Tibial nerve (tissue), 4 donors: ENCODE measurements at places on chromosomes 5 and 9. TPM values are rescaled to one million over a fixed set of nuclear protein-coding genes. Genes with fewer than 3 reads are reported as not detected.
A peak's percentile ranks its signal among the peaks of the same experiment; 100 is the strongest.

The C7 gene
- 239 TPM for total RNA-seq

The KIF24 gene
- total RNA-seq, result 1.9 TPM

The IL4 gene
- not detected for total RNA-seq

The CCNJL gene
- not detected for total RNA-seq

The UBE2QL1 gene
- total RNA-seq, result 0.22 TPM

The BASP1 gene
- total RNA-seq, result 49.8 TPM

- H3K27ac ChIP-seq, result peak overlapping the region; percentile 26
- no peaks in the 10 kb centered on the region for H3K27me3 ChIP-seq
- no peak for DNase-seq
- H3K4me3 ChIP-seq, result no peak overlapping the region
Observed at GRCh38 chr5:54601411-54602230, 84.1 kb downstream of the SNX18 start.

DNA sequence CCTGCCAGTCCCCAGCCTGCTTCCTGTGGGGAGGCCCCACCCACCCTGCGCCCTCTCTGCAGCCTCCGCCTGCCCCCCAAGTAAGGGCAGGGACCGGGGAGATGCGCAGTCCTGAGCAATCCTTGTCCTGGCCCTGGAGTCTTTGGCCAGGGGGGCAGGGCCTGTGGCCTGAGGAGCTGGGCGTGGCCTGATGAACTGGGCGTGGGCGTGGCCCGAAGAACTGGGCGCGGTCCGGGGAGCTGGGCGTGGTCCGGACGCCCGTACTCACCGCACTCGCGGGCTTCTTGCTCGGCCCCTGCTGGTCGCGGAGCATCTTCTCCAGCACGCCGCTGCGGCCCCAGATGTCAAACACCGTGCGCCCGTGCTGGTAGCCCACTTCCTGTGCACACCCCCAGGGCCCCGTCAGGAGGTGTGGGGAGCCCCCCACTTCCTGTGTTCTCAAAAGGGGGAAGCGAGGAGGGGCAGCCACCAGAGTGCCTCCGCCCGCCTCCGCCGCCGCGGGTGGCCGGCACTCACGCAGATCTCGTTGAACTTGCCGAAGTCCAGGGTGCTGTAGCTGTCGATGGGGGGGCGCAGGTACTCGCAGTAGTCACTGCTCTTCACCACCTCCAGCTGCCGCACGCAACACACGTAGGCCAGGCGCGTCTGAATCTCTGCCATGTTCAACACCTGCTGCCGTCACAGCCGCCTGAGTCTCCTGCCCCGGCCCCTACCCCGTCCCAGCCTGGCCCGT, 2.7 kb upstream of the NSMF start:
- no peak for DNase-seq
- H3K27me3 ChIP-seq, result no peaks in the 10 kb centered on the region
- peaks cover 3% of the 10 kb centered on the region for H3K36me3 ChIP-seq

DNA sequence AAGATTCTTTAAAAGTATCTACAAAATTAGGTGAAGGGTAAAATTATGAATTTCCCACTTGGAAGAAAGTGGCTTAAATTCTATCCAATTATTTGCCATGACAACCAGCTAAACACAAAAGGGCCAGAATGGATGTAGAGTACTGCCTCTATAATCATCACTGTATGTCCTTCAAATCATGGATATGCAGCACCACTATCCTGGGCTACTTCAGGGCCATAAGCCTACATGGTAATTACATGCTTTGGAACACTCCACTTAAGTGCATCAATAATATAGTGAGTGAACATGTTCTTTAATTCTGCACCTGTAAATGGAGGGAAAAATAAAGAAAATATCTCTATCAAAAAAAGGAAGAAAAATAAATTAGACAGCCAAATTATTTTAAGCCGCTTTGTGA, 575.2 kb downstream of the ISL1 start:
- no peaks in the 10 kb centered on the region for H3K27me3 ChIP-seq
- no peaks in the 10 kb centered on the region for H3K4me1 ChIP-seq
- no peak for DNase-seq
- no peak overlapping the region for H3K27ac ChIP-seq
- no peaks in the 10 kb centered on the region for H3K36me3 ChIP-seq

DNA sequence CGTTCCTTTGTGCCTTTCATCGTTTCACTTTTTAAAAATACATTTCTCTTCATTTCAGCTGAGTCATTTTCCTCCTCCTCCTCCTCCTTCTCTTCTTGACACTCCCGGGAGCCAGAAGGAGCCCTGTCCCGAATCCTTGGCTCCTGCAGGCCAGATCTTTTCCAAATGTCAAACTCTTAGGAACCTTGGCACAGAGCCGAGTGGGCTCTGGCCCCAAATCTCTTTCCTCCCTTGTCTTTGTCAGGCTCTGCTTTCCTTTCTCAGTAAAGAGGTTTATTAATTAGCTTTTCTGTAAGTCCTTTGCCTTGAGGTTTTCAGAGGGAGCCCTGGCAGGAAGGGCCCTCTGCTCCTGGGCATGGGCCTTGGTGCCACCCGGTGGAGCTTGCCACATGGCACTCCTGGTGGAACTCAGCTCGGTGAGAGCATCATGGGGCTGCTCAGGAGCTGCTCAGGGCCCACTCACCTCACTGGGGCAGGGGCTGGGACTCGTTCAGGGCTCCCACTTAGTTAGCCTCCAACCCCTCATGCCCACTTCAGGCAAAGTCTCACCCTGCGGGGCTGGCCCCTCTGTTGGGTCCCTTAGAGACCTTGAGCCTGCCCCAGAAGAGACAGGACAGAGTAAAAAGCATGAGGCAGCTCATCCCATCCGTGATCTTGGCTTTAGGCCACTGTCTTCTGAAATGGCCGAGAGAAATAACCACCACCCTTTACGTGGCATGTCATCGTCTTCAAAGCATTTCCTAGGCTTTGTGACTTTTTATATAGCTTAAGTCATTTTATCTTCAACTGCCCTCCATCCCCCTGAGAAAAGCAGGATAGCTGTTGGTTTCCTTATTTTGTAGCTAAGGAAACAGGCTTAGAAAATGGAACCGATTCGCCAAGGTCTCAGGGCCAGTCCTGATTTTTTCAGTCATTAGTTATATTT, 17.1 kb downstream of the STC2 start:
- H3K36me3 ChIP-seq, result no peaks in the 10 kb centered on the region
- H3K27me3 ChIP-seq, result no peaks in the 10 kb centered on the region
- H3K27ac ChIP-seq, result peak overlapping the region; percentile 57
- DNase-seq, result no peak
- no peak overlapping the region for H3K4me3 ChIP-seq

DNA sequence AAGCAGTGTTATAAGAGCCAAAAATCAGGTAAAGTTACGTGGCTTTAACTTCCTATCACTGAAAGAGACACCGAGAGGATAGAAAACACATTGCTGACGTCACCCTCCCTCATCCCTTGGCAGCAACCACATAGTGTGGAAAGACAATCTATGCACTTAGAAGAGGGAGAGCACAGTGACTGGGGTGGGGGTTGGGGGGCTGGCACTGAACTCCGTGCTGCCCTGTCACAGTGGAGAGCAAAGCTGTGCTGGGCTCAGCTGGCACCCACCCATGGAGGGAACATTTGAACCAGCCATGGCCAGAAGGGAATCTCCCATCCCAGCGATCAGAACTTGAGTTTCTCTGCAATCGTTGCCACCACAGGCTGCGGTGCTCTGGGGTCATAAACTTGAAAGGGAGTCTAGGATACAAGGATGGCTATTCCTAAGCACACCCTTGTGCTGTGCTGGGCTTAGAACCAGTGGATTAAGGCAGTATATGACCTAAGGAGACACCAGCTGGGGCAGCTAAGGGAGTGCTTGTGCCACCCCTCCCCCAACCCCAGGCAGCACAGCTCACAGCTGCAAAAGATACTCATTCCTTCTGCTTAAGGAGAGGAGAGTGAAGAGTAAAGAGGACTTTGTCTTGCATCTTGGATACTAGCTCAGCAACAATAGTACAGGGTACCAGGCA, 73.4 kb downstream of the KIAA0825 start:
- no peak for DNase-seq
- H3K27me3 ChIP-seq, result no peaks in the 10 kb centered on the region
- no peaks in the 10 kb centered on the region for H3K36me3 ChIP-seq
- H3K4me1 ChIP-seq, result no peaks in the 10 kb centered on the region

DNA sequence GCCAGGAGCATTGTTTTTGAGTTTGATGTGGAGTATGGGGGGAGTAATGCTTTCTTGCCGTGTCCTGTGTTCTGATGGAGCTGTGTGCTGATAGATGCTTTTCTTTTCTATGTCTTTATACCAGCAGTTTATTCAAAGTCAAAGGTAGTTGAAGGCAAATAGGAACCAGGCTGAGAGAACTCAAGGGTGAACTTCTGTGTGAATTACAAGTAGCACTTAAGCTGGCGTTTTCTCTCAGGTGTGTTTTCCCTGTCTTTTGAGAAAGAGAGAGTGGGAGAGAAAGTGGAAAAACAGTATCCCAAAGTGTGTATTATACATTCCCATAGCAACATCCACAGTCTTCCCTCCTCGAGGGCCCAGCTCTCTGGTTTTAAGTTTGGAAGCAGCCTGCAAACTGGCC, 1.5 kb downstream of the TNFAIP8 start:
- no peaks in the 10 kb centered on the region for H3K36me3 ChIP-seq
- peak overlapping the region; percentile 66 for H3K4me3 ChIP-seq
- H3K4me1 ChIP-seq, result peaks cover 33% of the 10 kb centered on the region
- H3K27me3 ChIP-seq, result no peaks in the 10 kb centered on the region
- DNase-seq, result no peak

DNA sequence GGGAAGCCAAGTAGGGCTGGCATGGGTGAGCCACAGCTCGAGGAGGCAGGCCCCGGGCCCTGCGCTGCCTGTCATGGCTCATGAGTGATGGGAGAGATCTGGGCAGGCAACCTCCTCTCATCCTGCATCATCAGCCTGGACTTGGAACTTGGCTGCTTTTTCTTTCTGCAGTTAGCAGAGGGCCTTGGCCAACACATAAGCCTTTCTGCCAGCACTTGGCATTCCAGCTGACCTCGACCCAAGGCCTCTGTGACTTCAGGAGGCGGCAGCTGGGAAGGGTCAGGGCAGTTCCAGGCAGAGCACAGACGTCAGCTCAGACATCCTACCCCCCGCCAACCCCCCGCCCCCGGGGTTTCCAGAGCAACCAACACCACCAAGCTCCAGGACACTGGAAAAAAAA, 7.6 kb downstream of the S1PR3 start:
- H3K36me3 ChIP-seq, result no peaks in the 10 kb centered on the region
- H3K27ac ChIP-seq, result peak overlapping the region; percentile 39
- no peaks in the 10 kb centered on the region for H3K27me3 ChIP-seq
- H3K4me1 ChIP-seq, result peaks cover 49% of the 10 kb centered on the region

DNA sequence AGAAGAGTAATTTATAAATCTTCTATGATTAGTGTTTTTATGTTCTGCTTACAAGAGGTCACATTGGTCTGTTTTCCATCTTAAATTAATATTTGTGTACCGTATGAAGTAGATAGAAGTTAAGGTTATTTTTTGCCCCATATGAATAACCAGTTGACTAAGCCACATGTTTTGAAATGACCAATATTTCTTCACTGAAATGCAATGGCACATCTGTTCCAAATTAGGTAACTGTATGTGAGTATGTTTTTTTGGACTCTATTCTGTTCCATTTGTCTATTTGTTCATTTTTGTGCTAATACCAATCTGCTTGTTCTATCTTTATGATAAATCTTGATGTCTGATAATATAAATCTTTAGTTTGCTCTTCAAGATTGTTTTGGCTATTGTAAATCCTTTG, 17.7 kb downstream of the JAK2 start:
- H3K27me3 ChIP-seq, result no peaks in the 10 kb centered on the region
- DNase-seq, result no peak
- H3K4me1 ChIP-seq, result no peaks in the 10 kb centered on the region
- no peak overlapping the region for H3K27ac ChIP-seq

GRCh38 chr5:156380848-156381247, 53.9 kb downstream of the SGCD start:
- H3K27me3 ChIP-seq, result no peaks in the 10 kb centered on the region
- DNase-seq, result no peak
- H3K4me1 ChIP-seq, result no peaks in the 10 kb centered on the region
- H3K27ac ChIP-seq, result no peak overlapping the region
- H3K4me3 ChIP-seq, result no peak overlapping the region

DNA sequence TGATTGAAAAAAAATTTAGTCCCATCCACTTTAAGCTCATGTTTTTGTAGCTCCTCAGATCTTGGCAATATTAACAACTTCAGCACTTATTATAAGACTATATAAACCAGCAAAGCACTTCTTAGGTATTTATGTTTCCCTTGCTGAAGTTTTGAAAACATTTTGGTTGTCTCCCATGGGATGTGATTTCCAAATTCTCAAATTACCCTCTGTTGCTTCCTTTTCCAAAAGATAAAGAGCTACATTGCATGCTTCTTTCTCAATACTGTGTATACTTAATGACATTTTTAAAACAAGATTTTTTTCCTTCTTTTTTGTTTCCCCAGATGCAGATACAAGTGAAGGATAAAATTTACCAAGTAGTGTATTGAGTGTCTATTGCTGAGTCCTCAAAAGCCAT, 567.1 kb downstream of the CSNK1G3 start:
- no peak for DNase-seq
- no peaks in the 10 kb centered on the region for H3K36me3 ChIP-seq
- H3K4me1 ChIP-seq, result peaks cover 3% of the 10 kb centered on the region

GRCh38 chr9:16070455-16071145, 517.8 kb downstream of the CCDC171 start:
- H3K4me3 ChIP-seq, result no peak overlapping the region
- peaks cover 15% of the 10 kb centered on the region for H3K4me1 ChIP-seq
- DNase-seq, result no peak
- no peaks in the 10 kb centered on the region for H3K36me3 ChIP-seq
- H3K27ac ChIP-seq, result no peak overlapping the region
- H3K27me3 ChIP-seq, result no peaks in the 10 kb centered on the region

- H3K27me3 ChIP-seq, result no peaks in the 10 kb centered on the region
- H3K36me3 ChIP-seq, result no peaks in the 10 kb centered on the region
- DNase-seq, result no peak
- H3K4me3 ChIP-seq, result no peak overlapping the region
Observed at GRCh38 chr5:148841519-148841918, 15.1 kb downstream of the ADRB2 start.

DNA sequence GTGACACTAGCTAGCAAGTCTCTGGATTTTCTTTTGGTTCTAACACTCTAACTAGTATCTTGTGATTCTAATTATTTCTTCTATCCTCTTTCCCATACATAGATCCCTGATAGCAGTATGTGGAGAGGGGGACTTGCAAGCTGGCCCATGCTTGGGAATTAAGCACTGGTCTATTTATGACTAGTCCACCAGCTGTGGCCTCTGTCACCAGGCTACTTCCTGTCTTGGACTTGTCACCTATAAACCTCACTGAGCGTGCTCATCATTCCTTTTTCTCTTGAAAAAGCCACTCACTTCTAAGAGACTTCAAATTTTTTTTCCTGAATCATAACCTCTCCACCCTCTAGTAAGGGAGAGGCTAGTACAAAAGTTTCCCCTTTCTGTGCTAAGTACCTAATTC, 32.3 kb upstream of the MAMDC2 start:
- H3K27me3 ChIP-seq, result no peaks in the 10 kb centered on the region
- H3K4me3 ChIP-seq, result no peak overlapping the region
- peaks cover 28% of the 10 kb centered on the region for H3K4me1 ChIP-seq
- H3K36me3 ChIP-seq, result no peaks in the 10 kb centered on the region
- no peak for DNase-seq
- H3K27ac ChIP-seq, result no peak overlapping the region

- no peaks in the 10 kb centered on the region for H3K27me3 ChIP-seq
- no peak overlapping the region for H3K27ac ChIP-seq
- peaks cover 14% of the 10 kb centered on the region for H3K4me1 ChIP-seq
- no peaks in the 10 kb centered on the region for H3K36me3 ChIP-seq
- no peak overlapping the region for H3K4me3 ChIP-seq
- no peak for DNase-seq
Observed at GRCh38 chr9:15308511-15308910, 1.5 kb upstream of the TTC39B start.
